Left ventricle myocardium superior (tissue), 1 donor: ENCODE measurements at places on chromosomes 1 and 21. TPM values are rescaled to one million over a fixed set of nuclear protein-coding genes. Genes with fewer than 3 reads are reported as not detected.
A peak's percentile ranks its signal among the peaks of the same experiment; 100 is the strongest.

The FALEC gene
- not detected for total RNA-seq

The DNASE2B gene
- not detected for total RNA-seq

The MTMR11 gene
- 2.5 TPM for total RNA-seq

- no peak for DNase-seq
Observed at GRCh38 chr21:43697758-43698643, 20.9 kb upstream of the PDXK start.

- no peak for DNase-seq
Observed at GRCh38 chr1:208209286-208209685, 34.9 kb downstream of the PLXNA2 start.

- peak; percentile 71 for DNase-seq
Observed at GRCh38 chr1:7616076-7616832, 154.8 kb upstream of the VAMP3 start.

DNA sequence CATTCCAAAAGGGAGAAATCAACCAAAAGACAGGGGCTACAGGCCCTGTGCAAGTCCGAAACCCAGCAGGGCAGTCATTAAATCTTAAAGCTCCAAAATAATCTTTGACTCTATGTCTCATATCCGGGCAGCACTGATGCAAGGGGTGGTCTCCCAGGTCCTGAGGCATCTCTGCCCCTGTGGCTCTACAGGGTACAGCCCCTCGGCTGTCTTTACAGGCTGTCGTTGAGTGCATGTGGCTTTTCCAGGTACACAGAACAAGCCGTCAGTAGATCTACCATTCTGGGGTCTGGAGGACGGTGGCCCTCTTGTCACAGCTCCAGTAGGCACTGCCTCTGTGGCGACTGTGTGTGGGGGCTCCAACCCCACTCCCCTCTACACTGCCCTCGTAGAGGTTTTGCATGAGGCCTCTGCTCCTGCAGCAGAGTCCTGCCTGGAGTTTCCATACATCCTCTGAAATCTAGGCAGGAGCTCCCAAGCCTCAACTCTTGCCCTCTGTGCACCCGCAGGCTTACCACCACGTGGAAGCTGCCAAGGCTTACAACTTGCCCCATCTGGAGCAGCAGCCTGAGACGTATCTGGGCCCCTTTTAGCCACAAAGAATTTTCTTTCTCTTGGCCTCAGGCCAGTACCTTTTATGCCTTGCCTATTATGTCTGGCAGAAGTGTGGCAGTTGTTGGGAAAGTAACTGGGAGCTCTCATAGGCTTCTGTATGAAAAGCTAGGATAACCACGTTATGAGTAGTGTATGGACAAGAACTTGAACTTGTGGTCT lies 52.5 kb downstream of the POU2F1 start:
- DNase-seq: no peak

GRCh38 chr1:193846876-193847604 lies 660.6 kb upstream of the B3GALT2 start:
- DNase-seq: no peak

DNA sequence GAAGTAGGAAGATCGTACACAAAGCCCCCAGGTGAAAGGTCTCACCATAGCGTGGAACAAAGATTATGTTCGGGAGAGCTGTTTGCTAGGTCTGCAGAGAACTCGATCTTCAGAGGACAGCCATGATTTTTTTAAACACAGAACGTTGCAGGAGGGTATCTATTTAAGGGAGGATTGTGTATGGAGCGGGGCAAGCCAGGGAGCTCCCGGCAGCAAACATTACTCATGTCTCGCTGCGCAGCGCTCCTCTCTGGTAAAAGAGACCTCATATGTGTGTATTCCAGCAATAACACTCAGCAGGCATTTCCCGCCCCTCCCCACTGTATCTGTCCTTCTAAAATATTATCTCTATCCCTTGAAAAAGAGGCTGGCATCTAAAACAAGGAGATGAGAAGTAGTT lies 2.7 kb downstream of the GLIS1 start:
- no peak for DNase-seq

DNA sequence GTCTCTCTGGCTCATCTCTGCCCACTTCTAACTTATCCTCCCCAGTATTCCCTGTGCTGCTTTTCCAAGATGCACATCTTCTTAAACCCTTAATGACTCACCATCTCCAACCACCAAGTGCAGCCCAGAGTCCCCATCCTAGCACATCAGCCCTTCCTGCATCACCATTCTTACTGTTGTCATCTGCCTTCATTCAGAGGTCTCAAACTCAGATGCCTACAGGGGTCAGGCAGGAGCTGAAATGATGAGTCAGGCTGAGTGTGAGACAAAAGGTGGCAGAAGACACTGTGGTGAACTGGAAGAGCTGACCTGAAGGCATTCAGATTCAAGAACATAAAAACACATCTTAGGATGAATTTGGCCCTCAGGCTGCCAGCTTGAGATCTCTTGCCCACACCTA lies 34.6 kb downstream of the OLFML2B start:
- DNase-seq: no peak

GRCh38 chr1:159945483-159946241 lies at the start of gene IGSF9:
Gene IGSF9, minus strand, starts transcription at chr1:159945613. Its CDS starts 2,159 bp downstream, at chr1:159943454.
- peak; percentile 90 for DNase-seq
